ENCODE measurements at places on chromosomes 7 and 10.
A peak's percentile ranks its signal among the peaks of the same experiment; 100 is the strongest.

- no peak for DNase-seq
These were observed 49.2 kb downstream of the TACR2 start for GRCh38 chr10:69367469-69367868.

GRCh38 chr7:64183126-64183742, 23.8 kb upstream of the ZNF735 start:
- peak; percentile 84 for DNase-seq

DNA sequence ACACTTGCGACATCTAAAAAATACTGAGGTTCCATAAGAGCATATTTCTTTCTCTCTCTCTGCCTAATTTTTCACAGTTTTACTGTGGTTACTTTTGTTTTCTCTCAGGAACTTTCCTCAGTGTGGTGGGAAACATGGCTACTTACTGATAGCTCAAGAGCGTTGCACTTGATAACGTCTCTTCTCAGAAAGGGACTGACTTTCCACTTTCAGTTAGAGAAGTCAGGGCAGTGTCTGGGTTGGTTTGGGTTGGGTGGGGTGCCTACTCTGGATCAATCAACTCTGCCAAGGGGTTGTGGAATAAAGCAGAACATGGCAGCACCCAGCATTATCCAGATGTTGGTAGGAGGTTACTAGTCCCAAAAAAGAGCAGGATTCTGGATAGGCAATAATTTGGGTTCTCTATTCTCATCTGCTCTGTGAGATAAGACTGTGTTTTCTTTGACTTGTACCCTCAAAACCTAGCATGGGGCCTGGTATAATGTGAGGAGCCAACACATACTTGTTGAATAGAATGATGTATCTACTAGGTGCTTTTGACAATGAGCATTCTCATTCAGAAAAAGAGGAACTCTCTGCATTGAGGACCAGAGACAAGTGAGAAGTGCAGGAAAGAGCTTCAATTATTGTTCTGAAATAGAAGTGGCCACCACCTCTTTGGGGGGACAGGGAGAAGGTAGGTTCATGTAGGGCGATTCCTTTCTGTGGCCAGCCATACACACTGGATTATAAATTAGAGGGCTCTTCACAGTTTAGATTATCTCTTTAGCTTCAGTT, 315.7 kb downstream of the REEP3 start:
- no peak for DNase-seq

- DNase-seq = no peak
These were observed 2.6 kb upstream of the CAV1 start for GRCh38 chr7:116522247-116522646.

GRCh38 chr7:98049034-98049433, 57.6 kb upstream of the LMTK2 start:
- DNase-seq = no peak

GRCh38 chr7:47401611-47402570, 180.0 kb downstream of the TNS3 start:
- DNase-seq = no peak

GRCh38 chr10:101080933-101081931, 19.4 kb downstream of the KAZALD1 start:
- DNase-seq = no peak

GRCh38 chr7:101940151-101940550, 122.7 kb downstream of the CUX1 start:
- no peak for DNase-seq

DNA sequence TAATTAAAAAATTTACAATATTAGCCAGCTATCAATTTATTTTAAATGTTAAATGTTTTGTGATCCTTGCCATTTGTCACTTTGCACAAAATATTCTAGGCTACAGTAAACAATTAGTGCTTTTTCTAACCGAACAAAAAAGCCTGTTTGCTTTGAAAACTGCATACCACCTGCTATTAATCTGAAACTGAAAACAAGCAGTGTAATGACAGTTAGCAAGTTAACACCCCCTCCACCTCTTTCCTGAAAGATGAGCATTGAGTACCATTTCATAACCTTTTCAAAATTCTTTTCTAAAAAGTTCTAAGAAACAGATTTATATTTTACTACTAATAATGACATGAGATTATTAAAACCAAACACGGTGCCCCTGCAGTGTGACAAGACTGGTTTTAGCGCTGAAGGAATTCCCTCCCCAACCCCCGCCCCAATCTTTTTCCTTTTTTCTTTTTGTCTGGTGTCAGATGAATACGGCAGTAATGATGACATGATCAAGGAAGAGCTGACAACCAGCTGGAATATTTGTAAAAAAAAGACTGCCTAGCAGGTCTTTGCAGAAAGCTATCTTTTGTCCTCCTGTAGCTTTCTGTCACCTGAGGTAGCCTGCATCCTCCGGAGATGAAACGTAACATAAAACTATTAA, 175.6 kb downstream of the CHCHD3 start:
- DNase-seq = no peak

DNA sequence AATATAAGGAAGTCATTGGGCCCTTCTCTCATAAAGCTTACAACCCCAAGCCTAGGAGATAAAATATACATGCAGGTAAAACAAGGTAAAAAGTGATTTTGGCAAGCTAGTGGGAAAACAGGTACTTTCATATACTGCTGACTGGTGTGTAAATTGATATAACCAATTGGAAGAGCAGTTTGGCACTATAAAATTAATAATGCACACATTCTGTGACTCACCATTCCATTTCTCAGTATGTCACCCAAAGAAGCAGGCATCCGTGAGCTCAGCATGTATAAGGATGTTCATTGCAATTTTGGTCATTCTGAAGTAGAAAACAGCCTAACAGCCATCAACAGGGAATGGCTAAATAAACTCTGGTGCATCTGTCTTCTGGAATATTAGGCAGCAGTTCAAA, 2.9 kb downstream of the MACROH2A2 start:
- DNase-seq = no peak

DNA sequence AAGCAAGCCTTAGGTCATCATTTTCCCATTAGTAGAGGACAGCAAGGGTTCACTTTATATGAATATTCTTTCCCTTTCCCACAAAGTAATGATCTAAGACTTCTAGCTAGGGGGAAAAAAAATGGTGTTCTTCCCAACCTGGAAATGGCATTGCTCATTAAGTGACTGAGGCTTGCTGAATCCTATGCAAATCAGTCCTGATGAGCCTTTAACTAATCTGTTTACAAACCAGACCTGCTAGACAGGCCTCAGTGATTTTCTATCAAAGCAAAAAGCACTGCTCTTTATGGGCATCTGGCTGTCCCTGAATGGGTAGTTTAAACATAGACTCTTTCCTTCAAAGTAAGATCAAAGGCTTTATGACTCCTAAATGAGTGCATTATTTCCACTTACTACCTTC, 146.3 kb downstream of the HIBADH start:
- no peak for DNase-seq

- peak; percentile 66 for DNase-seq
These were observed 299.6 kb upstream of the NFE2L3 start for GRCh38 chr7:25852211-25852938.

GRCh38 chr10:103555712-103556111, 62.2 kb downstream of the NEURL1 start:
- no peak for DNase-seq

- DNase-seq = no peak
These were observed 55.0 kb downstream of the TRIM24 start for GRCh38 chr7:138515001-138515528.

DNA sequence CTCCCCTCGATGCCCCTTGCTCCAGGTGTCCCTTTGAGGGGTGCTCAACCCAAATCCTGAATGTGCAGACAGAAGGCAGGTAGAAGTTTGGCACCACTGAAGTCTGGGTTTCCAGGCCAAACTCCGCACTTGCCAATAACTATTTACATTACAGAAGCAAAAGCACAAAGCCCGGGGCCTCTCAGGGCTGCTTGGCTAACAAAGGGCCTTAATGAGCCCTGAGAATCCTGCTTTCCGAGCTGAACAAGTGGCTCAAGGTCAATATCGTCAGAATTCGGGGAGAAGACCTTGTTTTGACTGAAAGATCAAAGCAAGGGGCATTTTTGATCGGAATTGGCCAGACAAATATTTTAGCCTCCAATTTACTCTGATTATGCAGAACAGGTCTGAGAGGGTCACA, 189.9 kb downstream of the HERPUD2 start:
- DNase-seq = no peak

DNA sequence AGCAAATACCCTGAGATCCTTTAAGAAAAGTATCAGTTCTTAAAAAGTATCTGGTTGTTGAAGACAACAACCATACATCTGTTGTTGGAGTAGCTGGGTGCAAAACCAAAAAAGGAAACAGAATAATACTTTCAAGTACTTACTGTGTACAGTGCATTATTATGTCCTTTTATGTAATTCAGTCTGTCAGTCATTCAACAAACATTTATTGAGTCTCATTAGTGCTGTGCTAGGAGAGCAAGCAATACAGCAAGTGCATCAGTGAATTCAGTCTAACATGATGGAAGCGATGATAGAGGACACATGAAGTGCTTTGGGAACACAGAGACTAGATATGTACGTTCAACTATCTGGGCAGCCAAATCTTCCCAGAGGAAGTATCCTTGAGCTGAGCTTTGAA, 37.4 kb upstream of the KIF5B start:
- DNase-seq = no peak

DNA sequence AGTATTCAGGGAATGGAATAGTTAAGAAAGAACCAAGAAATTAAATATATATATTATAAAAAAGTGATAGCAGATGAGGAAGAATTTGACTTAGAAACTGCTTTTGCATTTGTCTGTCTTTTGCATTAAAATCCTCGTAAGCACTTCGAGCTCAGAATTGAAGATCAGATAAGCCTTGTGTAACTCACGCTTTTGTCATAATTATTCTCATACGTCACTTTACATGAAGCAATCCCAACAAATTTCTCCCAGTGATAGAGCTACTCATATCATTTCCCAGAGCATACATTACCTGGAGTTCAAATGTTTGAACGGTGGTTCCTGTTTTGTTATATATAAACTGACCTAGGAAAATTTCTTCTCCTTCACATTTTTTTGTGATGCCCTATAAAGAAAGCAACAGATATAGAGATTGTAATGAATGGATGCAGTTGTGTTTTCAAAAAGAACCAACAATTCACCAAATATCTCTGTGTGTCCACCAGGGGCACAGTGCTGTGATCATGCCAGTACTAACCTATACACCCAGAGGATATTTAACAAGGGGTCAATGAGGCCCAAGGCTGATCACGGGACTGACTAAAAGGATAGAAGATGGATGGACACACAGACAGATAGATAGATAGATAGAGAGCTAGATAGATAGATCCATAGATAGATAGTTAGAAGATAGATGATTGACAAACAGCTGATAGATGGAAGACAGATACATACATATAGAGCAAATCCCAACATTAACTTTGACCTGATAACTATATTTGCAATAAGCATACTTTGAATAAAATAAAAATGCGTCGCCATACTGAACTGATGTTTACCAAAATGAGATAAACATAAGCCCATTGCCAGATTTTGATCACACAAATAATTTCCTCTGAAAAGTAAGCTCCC, 9.3 kb upstream of the HUS1 start:
- no peak for DNase-seq

DNA sequence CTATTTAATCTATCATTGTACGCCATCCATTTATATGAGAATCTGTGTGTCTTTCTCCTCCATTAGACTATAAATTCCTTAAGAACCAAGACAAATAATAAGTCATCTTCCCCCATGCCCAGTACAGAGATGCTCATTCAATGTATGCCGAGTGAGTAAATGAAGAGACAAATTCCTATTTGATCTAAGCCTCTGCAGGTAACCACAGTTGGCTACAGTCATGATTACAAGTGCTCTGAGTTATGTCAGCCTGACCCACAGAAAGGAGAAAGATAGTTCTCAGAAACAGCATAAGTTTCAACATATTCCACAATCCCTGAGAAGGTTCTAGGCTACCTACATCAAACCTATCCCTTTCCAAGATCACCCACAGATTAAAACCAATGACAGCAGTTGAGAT, 46.1 kb downstream of the MPP7 start:
- no peak for DNase-seq

DNA sequence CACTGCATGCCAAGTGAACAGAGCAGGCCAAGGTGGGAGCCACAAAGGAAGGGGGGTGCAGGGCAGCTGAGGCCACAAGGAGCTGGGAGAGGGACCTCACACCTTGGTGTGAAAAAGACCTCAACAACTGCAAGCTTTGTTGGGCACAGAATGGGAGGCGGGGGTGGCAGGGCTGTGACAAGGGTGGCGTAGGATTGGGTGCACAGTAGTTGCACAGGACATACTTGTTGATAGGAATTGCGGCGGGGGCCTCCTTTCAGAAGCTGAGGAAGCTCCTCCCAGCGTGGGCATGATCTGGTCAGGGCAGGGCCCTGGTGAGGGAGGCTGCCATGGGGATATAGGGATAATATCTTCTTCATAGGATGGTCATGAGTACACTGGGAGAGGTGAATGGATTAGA, 25.8 kb downstream of the POLL start:
- DNase-seq = peak; percentile 43

GRCh38 chr10:129918836-129919235, 45.2 kb downstream of the EBF3 start:
- DNase-seq = no peak

DNA sequence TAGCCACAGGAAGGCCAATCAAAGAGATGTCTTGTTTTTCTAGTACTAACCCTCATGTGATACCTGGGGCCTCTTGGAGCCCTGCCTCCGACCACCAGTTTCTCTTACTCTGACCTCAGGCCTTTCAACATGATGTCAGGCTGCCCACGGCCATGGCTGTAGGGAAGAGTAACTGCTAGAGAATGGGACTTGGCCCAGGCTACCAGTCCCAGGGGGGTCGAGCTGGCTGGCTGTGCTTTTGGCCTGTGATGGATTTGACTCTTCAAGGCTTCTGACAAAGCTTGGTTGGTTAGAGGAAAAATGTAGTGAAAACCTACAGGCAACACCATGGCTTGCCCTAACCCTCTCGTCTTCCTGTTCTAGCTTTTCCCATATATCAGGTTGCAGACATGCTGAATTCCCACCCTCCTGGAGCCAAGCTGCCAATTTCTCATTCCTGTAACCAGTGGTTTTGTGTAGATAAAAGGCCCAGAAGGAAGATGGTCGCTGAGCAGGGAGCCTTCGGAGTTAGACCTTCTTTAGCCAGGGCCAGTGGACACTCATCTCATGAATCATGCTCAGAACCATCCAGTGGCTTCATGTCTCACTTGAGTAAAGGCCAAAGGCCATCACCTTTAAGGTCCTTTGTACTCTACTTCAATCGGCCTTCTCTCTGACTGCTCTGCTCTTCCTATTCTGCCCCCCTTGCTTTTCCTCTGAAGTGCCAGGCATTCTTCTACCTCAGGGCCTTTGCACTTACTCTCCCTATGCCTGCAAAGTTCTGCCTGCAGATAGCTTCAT, 19.7 kb downstream of the SUFU start:
- no peak for DNase-seq
